Esophagus squamous epithelium (tissue), 5 donors: ENCODE measurements at places on chromosomes 1 and 21. TPM values are rescaled to one million over a fixed set of nuclear protein-coding genes. Genes with fewer than 3 reads are reported as not detected.

PSRC1 gene
- total RNA-seq = 7.6 TPM

COL11A1 gene
- not detected for total RNA-seq

BEND5 gene
- 1.8 TPM for total RNA-seq

TADA1 gene
- total RNA-seq = 7.1 TPM

C21orf58 gene
- total RNA-seq = 4.4 TPM

CFHR2 gene
- not detected for total RNA-seq

DNA sequence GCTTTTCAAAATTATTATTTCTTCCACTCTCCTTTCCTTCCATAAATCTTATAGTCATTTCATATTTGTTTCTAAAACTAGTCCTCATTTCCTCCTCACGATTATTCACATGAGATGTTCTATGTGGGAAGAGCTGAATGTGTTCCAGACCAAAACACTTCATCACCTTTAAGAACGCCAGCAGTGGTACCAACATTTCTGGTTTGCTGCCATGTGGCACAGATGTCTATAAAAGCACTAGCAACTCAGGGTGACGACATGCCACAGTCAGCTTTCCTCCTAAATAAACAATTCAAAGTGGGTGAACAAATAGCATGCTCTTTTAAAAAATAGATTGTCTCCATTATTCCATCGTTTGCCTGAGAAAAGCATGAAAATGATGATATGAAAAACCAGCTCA, 1217.8 kb upstream of the ADGRL2 start:
- no peak for DNase-seq

- no peak for DNase-seq
These were observed 641.5 kb downstream of the PLPP3 start for GRCh38 chr1:55937840-55938375.

DNA sequence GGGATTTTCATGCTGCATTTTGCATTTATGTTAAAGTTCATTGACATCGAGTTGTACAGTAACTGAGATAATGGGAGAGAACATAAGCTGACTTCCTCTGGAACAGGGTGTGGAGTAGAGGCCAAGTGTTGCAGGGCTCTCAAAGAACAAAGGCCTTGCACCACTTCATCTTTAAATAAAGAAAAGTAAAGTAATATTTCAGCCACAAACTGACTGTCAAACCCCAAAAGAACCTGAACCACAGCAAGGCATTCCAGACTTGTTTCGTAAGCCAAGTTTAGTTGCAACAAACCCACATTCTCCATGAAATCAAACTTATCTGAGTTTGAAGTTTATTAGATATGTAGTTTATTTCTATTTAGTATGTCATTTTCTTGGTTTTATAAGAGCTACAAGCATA, 19.1 kb upstream of the HMGCS2 start:
- no peak for DNase-seq

DNA sequence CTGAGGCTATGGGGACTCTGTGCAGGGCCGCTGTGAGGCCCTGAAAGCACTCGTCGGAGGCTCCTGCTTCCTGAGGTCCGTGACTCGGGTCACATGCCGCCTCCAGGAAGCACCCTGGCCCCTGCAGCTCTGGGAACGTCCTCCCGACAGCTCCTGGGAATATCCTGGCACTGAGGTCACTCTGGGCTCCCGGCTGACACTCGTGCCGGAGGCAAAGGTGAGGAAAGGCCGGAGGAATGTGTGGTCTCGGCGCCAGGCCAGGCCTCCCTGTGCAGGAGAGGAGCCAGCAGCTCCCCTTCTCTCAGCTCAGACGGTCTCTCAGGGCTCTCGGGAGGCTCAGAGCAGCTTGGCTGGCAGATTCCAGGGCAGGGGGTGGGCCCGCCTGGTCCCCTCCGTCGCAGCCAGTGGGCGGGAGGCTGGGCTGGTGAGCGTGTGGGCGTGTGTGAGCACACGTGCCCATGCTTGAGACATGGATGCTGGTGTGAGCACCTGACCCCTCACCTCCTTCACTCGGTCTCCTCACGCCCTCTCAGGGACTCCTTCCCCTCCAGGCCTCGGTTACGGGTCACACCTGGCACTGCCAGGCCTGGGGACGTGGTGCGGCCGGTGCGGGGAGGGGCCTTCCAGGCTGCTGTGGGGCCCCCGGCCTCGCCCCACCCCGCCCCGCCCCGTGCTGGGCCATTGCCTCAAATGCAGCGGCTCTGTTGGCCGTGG, 5.5 kb upstream of the RNF223 start:
- DNase-seq = no peak

- DNase-seq = no peak
These were observed 47.6 kb upstream of the ABCG1 start for GRCh38 chr21:42171091-42172053.

DNA sequence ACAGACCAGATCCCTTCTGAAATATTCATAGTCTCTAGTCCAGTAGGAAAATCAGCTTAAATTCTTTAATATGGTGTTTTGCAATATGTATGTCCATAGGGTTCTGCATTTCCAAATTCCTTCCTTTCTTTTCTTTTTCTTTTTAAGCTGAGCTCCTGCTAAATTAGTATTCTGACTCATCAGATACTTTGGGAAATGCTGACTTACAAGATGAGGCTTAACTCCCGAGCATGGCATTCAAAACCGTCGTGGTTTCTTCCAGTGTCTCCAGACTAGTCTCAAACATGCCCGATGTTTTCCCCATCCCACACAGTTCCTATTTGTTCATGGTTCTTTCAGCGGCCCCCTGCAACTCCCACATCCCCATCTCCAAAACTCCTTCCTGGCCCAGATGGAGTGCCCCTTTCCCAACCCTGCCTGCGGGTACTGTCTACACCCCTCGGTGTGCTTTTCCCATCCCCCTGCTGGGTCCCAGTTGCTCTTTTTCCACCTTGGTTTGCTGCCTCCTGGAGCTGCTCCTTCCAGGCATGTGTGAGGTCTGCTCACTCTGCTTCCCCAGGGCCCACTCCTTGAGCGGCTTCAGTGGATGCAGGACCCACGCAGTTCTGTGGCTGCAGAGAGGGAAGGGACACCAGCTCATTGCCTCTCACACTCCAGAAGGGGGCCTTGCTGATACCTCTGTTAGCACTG, 19.5 kb upstream of the ETV3 start:
- DNase-seq = no peak

DNA sequence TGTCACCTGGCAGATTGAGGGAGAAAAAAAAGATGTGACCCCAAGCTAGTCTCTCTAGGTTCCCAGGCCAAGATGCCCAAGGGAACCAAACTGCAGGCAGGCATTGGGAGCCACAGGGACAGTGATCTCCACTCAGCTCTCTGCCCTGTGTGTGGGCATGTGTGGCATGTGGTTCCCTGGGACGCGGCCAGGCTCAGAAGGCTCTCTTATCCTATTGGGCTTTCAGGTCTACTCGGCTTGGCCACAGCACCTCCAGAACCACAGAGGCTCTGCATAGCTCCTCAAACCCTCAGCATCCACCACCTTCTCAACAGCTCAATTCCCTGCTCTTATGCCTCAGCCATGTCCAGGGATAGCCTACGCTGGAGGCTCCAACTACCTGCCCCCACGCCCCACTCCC, 22.0 kb downstream of the IQGAP3 start:
- no peak for DNase-seq

- no peak for DNase-seq
These were observed 53.8 kb downstream of the FAM78B start for GRCh38 chr1:166113031-166113430.

DNA sequence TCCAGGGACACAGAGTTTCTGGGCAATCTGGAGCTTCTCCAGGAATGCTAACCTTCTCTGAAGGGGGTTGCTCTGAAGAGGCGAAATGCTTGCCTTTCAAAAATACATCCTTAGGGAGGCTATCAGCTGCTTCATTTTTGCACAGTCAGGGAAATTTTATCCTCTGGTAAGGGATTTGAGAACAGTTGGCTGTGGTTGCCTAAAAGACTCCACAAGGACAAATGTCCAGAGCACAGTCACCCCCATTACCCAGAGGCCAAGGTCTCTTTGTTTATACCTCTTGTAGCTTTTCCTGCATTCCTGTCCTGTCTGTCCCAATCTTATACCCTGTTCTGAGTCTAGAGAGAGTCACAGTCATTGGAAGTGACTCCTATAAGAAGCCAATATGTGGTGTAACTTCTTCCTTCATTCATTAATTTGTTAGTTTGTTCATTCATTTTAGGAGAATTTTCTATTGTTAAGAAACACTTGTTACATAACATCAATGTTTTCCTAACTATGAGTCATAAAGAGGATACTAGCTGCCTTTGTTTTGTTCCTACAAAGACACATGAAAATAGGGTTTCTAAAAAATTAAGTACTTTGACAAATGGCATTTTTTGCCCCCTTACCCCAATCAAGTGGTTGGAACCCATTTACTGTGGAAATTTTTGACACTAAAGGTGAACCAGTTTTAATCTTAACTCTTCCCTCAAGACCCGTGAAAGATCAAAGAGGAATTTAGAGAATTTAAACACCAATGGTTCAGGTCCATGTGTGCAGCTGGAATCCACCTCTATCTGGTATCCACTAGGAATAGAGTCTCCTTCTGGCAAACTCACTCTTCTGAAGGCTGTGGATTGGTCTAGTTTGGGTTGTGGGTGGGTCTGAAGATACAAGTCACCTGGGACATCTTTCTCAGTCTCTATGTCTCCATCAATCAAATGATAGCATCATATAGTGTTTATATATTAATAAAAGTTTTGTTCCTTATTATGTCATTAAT, 47.1 kb downstream of the GPR88 start:
- DNase-seq = no peak

- DNase-seq = no peak
These were observed 23.2 kb downstream of the PCNT start for GRCh38 chr21:46347203-46347550.

DNA sequence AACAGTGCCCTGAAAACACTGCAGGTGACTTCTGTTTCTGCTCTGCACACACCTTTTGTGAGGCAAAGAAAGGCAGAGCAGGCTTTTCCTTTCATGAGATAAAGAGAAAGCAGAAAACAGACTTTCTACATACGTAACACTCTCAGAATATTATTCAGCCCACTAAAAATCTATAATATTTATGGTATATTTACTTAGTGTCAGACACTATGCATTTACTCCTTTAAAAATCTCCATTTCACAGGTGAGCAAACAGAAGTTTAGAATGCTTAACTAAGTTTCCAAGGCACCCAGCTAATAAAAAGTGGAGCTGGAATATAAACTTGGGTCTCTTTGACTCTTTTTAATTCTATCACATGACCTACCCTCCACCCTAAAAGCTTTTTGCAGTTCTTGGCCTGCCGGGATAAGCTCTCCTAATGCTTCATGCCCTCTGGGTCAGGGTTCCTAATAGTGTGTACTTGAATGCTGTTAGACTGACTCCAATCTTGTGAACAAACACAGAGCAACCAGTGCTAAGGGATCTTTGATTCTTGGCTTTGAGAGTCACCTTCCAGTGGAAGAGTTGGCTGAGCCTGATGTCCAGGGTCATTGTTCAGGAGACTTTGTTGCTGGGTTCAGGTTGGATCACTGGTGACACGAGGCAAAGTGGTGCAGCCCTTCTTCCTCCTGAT, 27.2 kb downstream of the PROK1 start:
- DNase-seq = no peak

- no peak for DNase-seq
These were observed 94.7 kb downstream of the PLA2G4A start for GRCh38 chr1:186923486-186923885.

DNA sequence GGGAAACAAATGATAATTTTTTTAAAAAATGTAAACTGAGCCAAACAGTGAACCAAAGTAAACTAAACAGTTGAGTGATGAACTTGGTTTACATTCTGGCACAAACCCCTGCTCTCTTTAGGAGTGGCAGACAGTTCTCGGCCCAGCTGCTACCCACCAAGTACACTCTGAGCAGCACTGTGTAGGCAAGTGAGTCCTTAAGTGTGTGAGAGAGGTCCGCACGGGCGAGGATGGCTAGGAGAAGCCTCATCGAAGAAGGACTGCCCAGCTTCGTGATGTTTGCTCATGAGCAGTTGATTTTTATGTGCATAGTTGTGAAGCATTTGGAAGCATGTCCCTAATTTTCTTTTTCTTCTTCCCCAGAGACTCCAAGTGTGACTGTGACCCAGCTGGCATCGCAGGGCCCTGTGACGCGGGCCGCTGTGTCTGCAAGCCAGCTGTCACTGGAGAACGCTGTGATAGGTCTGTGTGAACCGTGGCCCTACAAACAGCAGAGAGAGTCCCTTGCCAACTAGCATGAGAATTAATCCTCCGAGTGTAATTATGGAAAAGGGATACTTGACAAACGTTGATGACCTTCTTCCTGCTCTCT, 32.1 kb downstream of the LAMC2 start:
- no peak for DNase-seq

GRCh38 chr1:54409156-54410142, 3.3 kb upstream of the SSBP3 start:
- no peak for DNase-seq

GRCh38 chr1:92488416-92488815, 1.7 kb upstream of the GFI1 start:
- DNase-seq = no peak

DNA sequence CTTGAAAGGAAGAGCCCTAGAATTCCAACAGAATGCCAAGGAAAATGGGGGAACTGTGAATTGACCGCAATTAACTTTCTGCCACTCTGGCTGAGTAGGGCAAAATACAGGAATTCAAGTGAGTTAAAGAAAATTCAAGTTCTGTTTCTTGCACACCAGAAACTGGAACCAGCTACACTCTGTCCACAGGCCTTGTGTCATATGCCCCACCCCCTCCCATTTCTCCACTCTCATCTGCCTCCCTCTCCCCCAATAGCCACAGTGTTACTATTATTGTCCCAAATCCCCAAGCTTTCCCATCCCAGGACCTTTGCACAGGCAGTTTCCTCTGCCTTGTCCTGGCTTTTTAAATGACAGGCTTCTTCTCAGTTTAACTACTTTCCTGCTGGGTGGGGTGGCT, 4.3 kb upstream of the STK40 start:
- no peak for DNase-seq

GRCh38 chr21:26185021-26185420, 14.5 kb upstream of the APP start:
- DNase-seq = no peak

DNA sequence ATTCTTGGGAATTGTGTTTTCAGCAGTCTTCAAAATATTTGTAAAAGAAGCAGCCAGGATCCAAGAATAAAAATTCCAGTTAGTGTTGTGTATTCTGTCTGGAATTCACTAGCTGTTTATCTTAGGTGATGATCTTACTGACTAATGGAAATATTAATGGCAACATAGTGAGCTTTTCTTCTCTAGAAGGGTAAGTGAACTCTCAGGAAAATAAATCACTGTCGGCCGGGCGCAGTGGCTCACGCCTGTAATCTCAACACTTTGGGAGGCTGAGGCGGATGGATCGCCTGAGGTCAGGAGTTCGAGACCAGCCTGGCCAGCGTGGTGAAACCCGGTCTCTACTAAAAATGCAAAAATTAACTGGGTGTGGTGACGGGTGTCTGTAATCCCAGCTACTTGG, 87.4 kb upstream of the KIF1B start:
- DNase-seq = no peak

GRCh38 chr1:157949074-157949354, 44.4 kb upstream of the KIRREL1 start:
- DNase-seq = no peak
